ENCODE measurements at places on chromosomes 1 and 21.

- no peaks in the 10 kb centered on the region for H3K36me3 ChIP-seq
- no peak overlapping the region for H3K4me3 ChIP-seq
These were observed 6.5 kb upstream of the IBA57 start for GRCh38 chr1:228159008-228159665.

DNA sequence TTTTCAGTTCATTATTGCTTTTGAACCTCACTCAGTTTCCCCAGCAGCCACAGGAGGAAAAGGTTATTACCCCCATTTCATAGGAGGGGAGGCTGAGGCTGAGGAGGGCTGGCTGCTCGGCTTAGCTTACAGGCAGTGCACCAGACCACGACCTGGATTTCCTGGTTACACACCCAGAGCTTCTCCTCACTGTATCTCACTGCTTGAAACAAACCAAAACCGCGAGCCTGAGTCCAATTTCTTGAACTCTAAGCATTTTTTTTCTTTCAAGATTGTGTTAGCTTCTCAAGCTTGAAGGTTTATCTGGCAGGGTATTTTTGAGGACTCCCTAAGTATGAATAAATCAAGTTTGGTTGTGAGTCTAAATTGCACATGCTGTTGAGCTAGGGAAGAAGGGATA is 188.9 kb upstream of the EDN2 start:
- H3K4me3 ChIP-seq, result no peak overlapping the region
- DNase-seq, result no peak
- no peak overlapping the region for H3K27ac ChIP-seq
- H3K4me1 ChIP-seq, result peaks cover 21% of the 10 kb centered on the region

DNA sequence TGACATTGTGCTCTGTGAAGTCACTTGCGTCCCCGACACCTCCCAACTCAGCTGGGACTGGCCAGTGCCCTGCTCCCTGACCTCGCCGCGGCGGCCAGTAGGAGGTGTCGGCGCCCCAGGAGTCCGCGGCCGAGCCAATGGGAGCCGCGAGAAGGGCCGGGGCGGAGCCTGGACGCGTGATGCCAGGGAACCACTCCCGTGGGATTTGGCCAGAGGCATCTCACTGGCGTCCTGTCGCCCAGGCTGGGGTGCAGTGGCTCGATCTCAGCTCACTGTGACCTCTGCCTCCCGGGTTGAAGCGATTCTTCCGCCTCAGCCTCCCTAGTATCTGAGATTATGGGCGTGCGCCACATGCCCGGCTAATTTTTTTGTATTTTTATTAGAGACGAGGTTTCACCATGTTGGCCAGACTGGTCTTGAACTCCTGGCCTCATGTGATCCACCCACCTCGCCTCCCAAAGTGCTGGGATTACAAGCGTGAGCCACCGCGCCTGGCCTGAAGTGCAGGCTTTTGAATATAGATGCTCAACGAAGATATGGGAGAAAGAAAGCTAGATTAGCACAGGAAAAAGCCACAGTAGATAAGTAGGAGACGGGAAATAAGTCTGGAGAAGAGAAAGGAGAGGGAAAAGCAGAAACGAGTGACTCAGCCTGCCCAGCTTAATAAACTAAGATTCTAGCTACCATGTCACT is 38.0 kb downstream of the ZBTB8OS start:
- peak overlapping the region; percentile 52 for H3K4me3 ChIP-seq
- H3K27ac ChIP-seq, result peak overlapping the region; percentile 15
- no peaks in the 10 kb centered on the region for H3K4me1 ChIP-seq

DNA sequence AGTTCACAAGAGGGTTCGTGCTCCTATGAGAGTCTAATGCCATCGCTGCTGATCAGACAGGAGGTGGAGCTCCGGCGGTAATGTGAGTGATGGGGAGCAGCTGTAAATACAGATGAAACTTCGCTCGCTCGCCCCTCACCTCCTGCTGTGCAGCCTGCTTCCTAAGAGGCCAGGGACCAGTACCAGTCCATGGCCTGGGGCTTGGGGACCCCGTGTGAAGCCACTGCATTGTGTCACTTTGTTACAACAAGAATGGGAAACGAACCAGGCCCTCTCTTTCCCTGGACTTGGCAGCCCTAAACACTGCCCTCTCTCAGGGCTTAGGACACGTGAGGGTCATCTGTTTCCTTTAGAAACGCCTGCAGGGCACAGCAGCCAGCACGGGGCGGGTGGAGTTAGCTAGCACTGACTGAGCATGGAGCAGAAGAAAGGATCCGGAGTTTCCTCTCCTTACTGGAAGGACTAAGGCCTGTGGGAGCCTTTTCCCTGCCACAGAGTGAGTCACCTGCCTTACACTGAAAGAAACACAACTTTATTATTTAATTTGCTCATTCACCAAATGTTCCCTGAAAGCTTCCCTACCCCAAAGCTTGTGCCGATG is 185.2 kb upstream of the TMEM51 start:
- peak overlapping the region; percentile 70 for H3K27ac ChIP-seq
- no peaks in the 10 kb centered on the region for H3K36me3 ChIP-seq
- no peak overlapping the region for H3K4me3 ChIP-seq
- no peaks in the 10 kb centered on the region for H3K4me1 ChIP-seq

DNA sequence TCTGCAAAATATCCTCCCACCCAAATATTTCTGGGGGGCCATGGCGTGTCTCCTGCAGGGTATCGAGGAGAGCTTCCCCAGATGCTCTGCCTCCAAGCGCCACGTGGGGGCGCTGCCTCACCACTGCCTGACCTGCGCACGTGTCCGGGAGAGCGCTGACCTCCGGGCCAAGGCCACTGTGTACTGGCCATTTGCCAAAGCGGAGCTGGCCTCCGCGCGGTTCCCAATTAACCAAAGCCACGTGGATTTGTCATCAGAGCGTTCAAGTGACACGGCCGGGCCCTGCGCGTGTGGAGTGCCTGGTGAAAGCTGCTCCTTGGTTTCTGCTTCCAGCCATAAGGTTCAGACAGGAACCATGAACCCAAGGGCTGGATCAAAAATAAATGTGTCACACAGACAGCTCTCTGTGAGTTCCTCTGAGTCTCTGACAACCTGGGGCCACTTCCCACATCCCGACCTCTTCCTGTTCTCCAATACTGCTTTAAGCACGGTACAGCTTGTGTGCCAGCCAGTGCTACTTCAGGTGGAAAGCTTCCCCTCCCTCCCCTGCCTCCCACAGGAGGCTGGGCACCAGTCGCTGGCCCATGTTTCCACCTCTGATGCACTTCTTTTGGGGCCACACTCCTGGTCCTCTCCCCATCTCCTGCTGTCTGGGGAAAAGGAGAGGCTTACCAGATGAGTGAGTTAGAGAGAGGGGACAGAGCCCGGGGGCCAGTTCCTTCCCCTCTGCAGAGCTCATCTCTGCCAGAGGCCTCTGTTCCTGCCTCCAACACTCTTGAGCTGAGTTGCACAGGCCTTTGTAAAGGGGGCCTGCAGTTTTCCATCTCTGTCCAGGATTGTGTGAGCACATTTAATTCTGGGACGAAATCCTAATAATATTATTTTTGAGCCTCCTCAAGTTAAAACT is 26.1 kb downstream of the ZP4 start:
- peak; percentile 17 for DNase-seq
- H3K27me3 ChIP-seq, result no peaks in the 10 kb centered on the region
- no peak overlapping the region for H3K27ac ChIP-seq
- H3K4me3 ChIP-seq, result no peak overlapping the region
- H3K4me1 ChIP-seq, result no peaks in the 10 kb centered on the region
- H3K36me3 ChIP-seq, result no peaks in the 10 kb centered on the region

DNA sequence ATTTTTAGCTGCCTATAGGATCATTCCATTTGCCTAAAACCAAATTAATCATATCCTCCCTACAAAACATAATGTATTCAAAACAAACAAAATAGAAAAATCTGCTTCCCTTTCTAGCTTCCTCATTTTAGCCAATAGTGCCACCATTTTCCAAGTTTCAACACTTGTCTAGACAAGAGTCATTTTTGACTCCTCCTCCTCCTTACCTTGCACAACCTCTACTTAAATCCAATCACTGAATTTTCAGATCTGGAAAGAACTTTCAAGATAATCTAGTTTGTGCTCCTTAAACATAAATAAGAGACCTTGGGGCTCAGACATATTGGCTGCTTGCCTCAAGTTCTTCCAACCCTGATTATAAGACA is 7.4 kb downstream of the STX6 start:
- no peaks in the 10 kb centered on the region for H3K36me3 ChIP-seq
- no peak for DNase-seq
- peaks cover 79% of the 10 kb centered on the region for H3K4me1 ChIP-seq

DNA sequence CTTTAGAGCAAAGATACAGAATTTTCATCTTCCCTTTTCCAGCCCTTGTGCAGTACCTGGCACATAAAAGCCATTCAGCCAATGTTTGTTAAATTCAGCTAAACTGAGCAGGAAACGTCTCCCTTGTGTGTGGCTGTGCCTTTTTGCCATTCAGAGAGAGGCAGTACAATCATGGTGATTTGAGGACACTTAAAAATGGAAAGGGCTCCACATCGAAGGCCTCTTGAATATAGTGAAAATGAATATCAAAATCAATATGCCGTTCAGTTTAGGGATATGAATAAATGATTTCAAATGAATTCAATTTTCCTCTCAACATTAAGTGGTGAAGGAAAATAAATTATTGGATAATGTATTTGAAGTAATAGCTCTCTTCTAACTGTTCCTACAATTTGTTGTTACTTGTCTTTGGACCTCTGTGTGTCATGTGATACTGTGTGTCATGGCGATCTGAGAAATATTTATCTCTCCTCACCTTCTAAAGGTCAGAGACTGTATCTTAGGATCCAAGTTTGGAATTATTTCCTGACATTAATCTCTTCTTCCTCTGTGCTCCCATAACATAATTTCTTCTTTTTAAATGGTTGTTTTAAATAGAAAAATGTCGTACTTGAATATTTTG is 355.6 kb upstream of the ST6GALNAC5 start:
- H3K27me3 ChIP-seq, result no peaks in the 10 kb centered on the region
- DNase-seq, result no peak
- no peak overlapping the region for H3K27ac ChIP-seq

Measured in tibial nerve (tissue), 4 donors.